Activated CD8-positive, alpha-beta T cell treated with anti-CD3 and anti-CD28 coated beads, Interleukin-2, amount 10 ng/mL, durations not matched to agents 7 days and 5 days (primary cell): ENCODE measurements at places on chromosomes 13 and 19. TPM values are rescaled to one million over a fixed set of nuclear protein-coding genes. Genes with fewer than 3 reads are reported as not detected.

- no peaks in the 10 kb centered on the region for H3K4me1 ChIP-seq
- H3K4me3 ChIP-seq, result no peak overlapping the region
- H3K27ac ChIP-seq, result no peak overlapping the region
- no peaks in the 10 kb centered on the region for H3K27me3 ChIP-seq
- no peak for DNase-seq
Measured at GRCh38 chr13:104757712-104758111, 1691.5 kb upstream of the SLC10A2 start.

DNA sequence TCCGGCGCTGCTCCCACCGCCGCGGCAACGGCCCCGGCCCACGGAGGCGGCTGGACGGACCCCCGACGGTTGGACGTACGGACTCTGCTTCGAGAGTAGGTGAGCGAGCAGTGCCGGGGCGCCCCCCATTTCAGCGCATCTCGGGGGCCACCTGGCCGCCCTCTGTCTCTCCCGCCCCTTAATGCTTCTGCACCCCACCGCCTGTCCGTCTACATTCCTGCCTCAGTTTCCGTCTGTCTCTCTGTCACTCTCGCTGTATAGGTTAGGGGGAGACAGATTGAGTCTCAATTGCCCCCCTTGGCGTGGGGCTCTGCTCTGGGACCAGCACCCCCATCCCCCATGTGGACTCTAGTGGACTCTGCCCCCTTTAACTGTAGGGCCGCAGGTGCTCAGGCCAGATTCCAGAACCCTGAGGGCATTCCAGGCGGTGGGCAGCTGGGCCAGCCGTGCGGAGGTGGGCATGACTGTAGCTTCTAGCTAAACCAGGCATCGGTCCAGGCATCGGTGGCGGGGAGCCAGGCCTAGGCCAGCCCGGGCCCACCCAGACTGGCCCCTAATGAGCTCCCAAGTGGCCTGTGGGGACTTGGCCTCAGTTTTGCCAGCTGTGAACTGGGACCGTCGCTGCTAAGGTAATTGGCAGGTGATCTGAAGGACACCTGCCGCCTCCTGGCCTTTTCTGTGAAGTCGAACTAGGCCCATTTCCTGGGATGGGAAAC is 373 bp downstream of the TNFAIP8L1 start:
- peaks cover 2% of the 10 kb centered on the region for H3K36me3 ChIP-seq
- peak overlapping the region; percentile 83 for H3K27ac ChIP-seq
- H3K4me3 ChIP-seq, result peak overlapping the region; percentile 98
- no peaks in the 10 kb centered on the region for H3K27me3 ChIP-seq
- H3K4me1 ChIP-seq, result peaks cover 40% of the 10 kb centered on the region

GRCh38 chr13:106350208-106350607 is 185.3 kb downstream of the EFNB2 start:
- H3K27me3 ChIP-seq, result peaks cover 21% of the 10 kb centered on the region
- no peak overlapping the region for H3K4me3 ChIP-seq
- H3K4me1 ChIP-seq, result no peaks in the 10 kb centered on the region
- H3K36me3 ChIP-seq, result no peaks in the 10 kb centered on the region
- DNase-seq, result no peak

GRCh38 chr19:29665826-29666577 is 741 bp downstream of the PLEKHF1 start:
- peaks cover 45% of the 10 kb centered on the region for H3K36me3 ChIP-seq
- peak overlapping the region; percentile 90 for H3K27ac ChIP-seq
- peak overlapping the region; percentile 86 for H3K4me3 ChIP-seq
- peak; percentile 42 for DNase-seq
- H3K4me1 ChIP-seq, result peaks cover 72% of the 10 kb centered on the region
- H3K27me3 ChIP-seq, result no peaks in the 10 kb centered on the region

GRCh38 chr13:46521921-46522747 is 30.8 kb upstream of the LRCH1 start:
- no peaks in the 10 kb centered on the region for H3K4me1 ChIP-seq
- H3K27ac ChIP-seq, result no peak overlapping the region
- H3K4me3 ChIP-seq, result no peak overlapping the region
- H3K27me3 ChIP-seq, result peaks cover 20% of the 10 kb centered on the region
- DNase-seq, result no peak

- peaks cover 69% of the 10 kb centered on the region for H3K4me1 ChIP-seq
- DNase-seq, result no peak
- H3K27me3 ChIP-seq, result no peaks in the 10 kb centered on the region
Measured at GRCh38 chr19:2330255-2330631, 1.8 kb downstream of the SPPL2B start.

ARHGAP45 gene
- total RNA-seq, result 445 TPM

- H3K27ac ChIP-seq, result no peak overlapping the region
- no peaks in the 10 kb centered on the region for H3K4me1 ChIP-seq
- H3K36me3 ChIP-seq, result no peaks in the 10 kb centered on the region
- no peak for DNase-seq
Measured at GRCh38 chr13:37618554-37618953, 20.0 kb upstream of the POSTN start.

- H3K27ac ChIP-seq, result no peak overlapping the region
- no peak overlapping the region for H3K4me3 ChIP-seq
- peaks cover 10% of the 10 kb centered on the region for H3K4me1 ChIP-seq
- H3K36me3 ChIP-seq, result peaks cover 53% of the 10 kb centered on the region
- no peak for DNase-seq
Measured at GRCh38 chr19:40583283-40583682, 6.6 kb downstream of the SHKBP1 start.

ZNF600 gene
- 20.5 TPM for total RNA-seq

PLPPR3 gene
- total RNA-seq, result not detected

- H3K36me3 ChIP-seq, result peaks cover 59% of the 10 kb centered on the region
- peaks cover 34% of the 10 kb centered on the region for H3K4me1 ChIP-seq
Measured at GRCh38 chr19:38729653-38730469, 14.4 kb downstream of the CAPN12 start.

DNA sequence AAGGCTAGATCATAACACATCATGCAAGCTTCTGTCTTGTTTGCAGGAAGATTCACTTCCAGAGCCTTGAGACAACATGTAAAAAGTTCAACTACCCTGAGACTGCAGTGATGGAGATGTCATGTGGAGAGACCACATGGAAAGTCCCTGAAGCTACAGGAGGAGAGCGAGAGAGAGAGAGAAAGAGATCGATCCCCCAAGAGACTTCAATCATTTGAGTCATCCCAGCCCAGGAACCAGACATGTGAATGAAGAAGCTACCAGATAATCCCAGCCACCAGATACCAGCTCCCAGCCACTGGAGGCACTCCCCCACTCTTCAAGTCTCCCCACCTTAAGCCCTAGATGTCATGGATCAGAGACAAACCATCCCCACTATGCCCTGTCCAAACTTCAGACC is 10.7 kb upstream of the EVI5L start:
- H3K27ac ChIP-seq, result no peak overlapping the region
- H3K4me3 ChIP-seq, result no peak overlapping the region
- peaks cover 41% of the 10 kb centered on the region for H3K27me3 ChIP-seq
- H3K36me3 ChIP-seq, result no peaks in the 10 kb centered on the region
- no peak for DNase-seq
- H3K4me1 ChIP-seq, result peaks cover 8% of the 10 kb centered on the region

CACNA1A gene
- 0.60 TPM for total RNA-seq

GRCh38 chr19:40529093-40529954 is 47.3 kb upstream of the SHKBP1 start:
- H3K4me1 ChIP-seq, result peaks cover 14% of the 10 kb centered on the region
- H3K4me3 ChIP-seq, result peak overlapping the region; percentile 44
- no peak overlapping the region for H3K27ac ChIP-seq
- peaks cover 27% of the 10 kb centered on the region for H3K27me3 ChIP-seq

SMIM44 gene
- not detected for total RNA-seq

DNA sequence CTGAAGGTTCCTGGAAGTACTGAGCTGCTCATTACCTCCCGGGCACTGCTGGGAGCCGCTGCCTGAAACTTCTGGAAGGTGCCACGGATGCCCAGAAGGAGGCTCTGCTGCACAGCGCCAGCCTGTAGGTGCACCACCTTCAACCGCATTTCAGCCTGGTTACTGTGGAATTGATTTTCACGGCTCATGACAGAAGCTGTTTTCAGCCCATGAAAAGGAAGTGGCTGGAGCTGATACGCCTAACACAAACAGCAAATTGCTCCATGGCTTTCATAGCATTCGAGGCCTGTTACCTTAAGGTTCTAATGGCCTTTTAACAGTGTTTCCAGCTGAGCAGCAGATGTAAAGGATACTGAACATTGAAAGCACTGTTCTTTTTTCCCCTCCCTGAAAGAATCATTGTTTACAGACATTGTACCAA is 22.0 kb downstream of the GPC6 start:
- H3K4me3 ChIP-seq, result no peak overlapping the region
- H3K27ac ChIP-seq, result no peak overlapping the region
- no peaks in the 10 kb centered on the region for H3K36me3 ChIP-seq
- H3K4me1 ChIP-seq, result no peaks in the 10 kb centered on the region

OSCAR gene
- 0.34 TPM for total RNA-seq

CAMSAP3 gene
- total RNA-seq, result 0.34 TPM

DNA sequence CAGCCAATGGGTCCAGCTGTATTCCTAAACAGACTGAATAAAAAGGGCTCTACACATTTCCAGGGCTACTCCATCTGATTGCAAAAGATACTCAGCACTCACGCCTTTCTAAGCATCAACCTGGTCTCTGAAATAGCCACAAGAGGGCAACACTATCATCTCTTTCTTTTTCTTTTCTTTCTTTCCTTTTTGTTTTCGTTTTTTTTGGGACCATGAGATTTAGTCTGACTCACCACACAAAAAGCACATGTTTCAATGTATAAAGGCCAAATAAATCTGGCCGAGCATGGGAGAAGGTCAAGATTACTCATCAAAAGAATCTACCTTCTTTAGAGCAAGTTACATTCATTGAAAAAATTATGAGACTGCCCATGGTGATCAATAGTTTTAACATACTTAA is 805.6 kb upstream of the ARGLU1 start:
- no peaks in the 10 kb centered on the region for H3K36me3 ChIP-seq
- H3K27me3 ChIP-seq, result no peaks in the 10 kb centered on the region
- no peak for DNase-seq
- no peak overlapping the region for H3K27ac ChIP-seq
